ENCODE measurements at places on chromosomes 3 and 15.

DNA sequence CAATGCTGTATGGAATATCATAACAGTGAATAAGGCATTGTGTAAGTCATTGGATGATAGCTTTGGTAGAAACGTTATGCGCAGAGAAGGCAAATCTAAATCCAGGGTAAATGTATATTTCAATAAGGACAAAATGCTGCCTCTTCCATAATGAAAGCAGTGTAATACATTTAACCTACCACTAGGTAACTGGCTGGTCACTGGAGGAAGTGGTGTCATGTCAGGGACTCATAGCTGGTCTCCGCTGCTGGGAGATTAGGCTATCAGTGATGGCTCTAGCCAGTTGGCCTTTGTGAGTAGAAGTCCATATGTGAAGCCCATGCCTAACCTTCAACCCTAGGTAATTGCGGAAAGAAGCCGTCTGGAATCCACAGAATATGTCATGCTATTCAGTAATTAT is 140.9 kb downstream of the NLGN1 start:
- no peak for DNase-seq

DNA sequence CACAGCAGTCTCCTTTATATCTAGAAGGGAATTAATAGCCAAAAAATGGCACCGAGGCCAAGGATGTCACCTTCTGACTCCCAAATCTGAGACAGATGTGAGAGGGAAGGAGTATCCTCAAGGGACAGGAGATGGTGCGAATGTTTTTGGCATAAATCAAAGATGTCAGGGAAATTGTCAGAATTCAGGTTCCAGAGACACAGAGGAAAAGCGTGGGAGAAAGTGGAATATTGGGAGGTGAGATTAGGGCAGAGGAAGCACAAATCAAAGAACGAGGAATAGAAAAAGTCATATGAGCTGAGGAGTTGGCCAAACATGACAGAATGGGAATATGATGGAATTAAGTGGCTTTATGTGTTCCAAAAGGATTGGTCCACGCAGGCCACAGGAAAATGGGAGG is 6.0 kb downstream of the CCR5AS start:
- no peak for DNase-seq

GRCh38 chr15:31045606-31046005 is 54.2 kb upstream of the MTMR10 start:
- DNase-seq = no peak

DNA sequence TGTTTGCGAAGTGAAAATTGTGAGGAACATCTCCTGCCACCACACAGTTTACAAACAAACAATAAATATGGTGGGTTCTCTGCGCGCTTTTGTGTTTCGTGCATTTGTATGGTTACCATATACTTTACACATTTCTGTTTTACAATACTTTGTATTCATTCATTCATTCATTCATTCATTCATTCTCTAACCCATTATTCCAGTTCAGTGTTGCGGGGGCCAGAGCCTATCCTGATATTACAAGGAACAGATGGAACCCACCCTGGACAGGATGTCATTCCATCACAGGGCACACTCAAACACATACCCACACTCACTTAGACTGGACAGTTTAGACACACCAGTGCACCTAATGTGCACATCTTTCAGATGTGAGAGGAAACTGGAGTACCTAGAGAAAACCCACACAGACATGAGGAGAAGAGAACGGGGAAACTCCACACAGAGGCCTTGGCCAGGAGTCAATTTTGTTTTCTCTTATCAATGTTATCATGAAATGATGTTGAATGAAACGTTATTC is 160.5 kb downstream of the FNDC3B start:
- DNase-seq = no peak

- DNase-seq = no peak
These were observed 111.5 kb downstream of the ZNF609 start for GRCh38 chr15:64571857-64572291.

DNA sequence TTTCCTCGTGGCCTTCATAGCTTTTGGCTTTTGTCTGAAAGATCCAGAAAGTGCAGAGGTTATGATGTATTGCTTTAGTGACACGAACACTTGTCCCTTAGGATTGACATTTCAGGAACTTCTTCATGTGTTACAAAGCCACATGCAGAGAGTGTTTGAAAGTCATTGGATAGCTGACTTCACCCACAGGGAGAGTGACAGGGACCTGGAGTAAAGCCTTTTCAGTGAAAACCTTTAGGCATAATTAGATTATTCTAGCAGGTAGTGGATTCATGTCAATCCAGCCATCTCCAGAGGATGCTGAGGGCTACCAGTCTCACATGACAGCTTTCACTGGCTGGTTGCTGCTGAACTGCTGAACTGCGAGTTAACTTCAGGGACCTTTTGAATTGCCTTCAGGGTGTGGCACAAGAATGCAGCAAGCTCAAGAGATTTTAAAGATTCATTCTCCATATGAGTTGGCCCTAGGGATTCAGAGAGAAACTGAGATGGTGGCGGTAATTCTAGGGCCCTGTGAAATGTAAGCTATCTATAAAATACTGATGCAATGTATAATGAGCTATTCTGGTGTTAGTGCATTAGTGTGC is 267.0 kb upstream of the GOLIM4 start:
- no peak for DNase-seq

DNA sequence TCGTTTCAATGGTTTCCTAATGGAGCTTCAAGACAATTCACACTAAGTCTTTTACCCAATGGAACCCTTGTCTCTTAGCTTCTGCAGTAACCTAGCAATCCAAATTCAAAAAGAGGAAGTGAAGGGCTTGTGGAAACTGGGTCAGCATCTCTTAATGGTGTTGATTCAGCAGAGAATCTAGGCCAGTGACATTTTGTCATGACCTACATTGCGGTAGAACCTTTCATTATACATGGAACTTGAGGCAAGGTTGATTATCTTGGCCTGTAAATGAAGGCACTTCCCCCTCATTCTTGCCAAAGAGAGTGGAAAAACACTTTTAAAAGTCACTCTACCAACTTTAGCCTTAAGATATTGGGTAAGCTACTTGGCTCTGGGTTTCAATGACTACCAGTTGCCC is 42.8 kb downstream of the C2CD4B start:
- DNase-seq = no peak

DNA sequence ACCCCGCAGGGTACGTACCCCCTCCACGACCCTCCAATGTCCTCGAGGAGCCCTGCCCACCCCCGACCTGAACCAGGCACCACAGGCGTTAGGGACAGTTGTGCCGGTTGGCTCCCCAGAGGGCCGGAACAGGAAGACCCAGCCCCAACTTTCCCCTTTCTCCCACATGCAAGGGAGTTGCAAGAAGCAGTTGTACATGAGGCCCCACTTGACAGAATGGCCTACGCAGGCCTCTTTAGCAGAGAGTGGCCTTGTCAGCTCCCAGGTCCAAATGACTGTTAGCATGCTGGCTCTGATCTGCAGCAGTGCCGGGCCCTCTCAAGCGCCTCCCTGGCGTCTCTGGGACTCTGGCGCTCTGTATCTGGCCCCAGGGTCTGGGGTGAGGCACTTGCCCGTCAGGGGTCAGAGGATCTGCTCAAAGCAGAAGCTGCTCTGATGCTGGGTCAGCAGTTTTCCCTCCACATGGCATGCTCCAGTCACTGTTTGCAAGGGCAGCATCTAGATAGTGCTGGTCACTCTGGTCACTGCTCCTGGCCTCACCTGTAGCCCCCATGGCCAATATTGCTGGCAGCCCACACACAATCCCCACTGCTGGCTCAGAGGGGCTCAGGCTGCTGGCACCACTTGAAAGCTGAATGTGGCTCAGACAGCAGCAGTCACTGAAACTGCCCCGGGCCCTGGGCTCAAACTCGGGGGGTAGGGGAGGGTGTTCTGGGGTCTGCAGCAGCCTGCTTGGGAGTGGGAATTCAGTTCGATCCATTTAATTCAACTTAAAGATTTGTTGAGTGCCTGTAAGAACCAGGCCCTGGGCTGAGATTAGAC is 254.5 kb downstream of the FAM43A start:
- DNase-seq = no peak

GRCh38 chr3:30289324-30289723 is 317.1 kb upstream of the TGFBR2 start:
- no peak for DNase-seq

DNA sequence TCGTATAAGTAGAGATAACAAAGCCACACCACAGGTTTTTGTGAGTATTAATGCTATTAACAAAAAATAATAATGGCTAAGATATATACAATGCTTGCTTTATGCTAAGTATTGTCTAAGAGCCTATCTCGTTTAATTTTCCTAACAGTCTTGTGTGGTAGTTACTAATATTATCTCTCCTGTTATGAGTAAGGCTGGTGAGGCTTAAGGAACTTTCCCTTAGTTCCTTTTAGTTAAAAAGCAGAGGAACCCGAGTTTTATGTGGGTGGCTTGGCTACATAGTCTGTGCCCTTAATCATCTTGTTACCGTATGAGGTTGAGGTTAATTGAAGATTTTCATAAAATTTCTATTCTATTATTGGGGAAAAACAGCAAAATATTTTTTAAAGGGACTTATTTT is 218.4 kb downstream of the SOX2 start:
- no peak for DNase-seq

DNA sequence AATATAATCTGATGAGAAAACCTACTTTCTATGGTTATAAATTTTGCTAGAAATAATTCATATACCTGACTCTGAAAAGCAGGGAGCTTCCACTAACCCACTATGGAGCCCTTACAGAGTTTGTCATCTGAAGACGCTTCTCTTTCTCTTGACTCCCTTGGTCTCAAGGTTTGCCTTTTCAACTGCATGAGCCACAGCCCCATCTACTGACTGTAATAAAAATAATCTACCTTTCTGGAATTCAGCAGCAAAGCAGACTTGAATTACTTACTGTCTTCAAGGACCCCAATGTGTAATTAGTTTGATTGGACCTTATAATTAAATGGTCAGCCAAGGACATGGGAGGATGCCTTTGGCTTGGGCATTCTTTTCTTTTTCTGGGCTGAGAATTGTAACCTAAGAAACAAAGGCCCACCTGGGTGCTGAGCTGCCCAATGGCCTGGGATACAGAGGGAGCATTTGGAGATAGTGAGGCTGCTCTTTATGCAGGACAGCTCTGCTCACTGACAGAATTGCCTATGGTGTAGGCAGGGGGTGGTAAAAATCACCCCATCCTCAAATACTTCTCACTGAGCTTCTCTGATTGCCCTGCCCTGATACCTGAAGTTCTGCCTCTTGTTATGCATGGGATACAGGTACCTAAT is 178.6 kb upstream of the TRIM42 start:
- peak; percentile 20 for DNase-seq

- no peak for DNase-seq
These were observed 26.7 kb upstream of the TMC3 start for GRCh38 chr15:81400640-81401236.

- DNase-seq = peak; percentile 79
These were observed at the start of gene RNF111 for GRCh38 chr15:58987491-58988005. Gene RNF111 (plus strand): TSS chr15:58987663. CDS start chr15:59030823, 43,160 bp downstream.

GRCh38 chr3:30426293-30426993 is 180.0 kb upstream of the TGFBR2 start:
- no peak for DNase-seq

DNA sequence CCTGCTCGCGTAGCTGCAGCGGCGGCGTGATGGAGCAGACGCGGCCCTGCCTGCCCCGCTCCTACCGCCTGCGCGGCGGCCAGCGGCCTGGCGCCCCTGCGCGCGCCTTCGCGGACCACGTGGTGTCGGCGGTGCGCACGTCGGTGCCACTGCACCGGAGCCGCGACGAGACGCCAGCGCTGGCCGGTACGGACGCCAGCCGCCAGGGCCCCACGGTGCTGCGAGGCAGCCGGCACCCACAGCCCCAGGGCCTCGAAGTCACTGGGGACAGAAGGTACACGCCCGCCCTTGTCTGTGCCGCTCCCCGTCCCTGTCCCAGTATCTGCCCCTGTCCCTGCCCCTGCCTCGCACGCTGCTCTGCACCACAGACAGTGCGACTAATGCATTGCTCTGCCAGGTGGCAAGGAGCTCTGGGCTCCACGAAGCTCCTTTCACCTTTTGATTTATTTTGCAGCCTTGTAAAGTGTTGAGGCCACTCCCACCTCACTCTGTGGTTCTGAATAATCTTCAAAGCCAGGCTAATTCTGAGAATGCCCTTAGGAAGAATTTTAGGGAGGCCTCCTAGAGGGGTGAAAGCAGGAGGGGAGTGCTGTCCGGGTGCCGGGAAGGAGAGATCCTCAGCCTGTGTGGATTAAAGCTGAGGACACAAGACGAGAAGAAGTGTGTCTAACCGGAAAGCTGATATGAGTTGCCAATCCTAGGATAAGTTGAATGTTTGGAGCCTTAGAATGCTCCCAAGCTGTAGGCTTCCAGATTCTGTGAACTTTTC is 100.0 kb downstream of the THSD4 start:
- DNase-seq = no peak

DNA sequence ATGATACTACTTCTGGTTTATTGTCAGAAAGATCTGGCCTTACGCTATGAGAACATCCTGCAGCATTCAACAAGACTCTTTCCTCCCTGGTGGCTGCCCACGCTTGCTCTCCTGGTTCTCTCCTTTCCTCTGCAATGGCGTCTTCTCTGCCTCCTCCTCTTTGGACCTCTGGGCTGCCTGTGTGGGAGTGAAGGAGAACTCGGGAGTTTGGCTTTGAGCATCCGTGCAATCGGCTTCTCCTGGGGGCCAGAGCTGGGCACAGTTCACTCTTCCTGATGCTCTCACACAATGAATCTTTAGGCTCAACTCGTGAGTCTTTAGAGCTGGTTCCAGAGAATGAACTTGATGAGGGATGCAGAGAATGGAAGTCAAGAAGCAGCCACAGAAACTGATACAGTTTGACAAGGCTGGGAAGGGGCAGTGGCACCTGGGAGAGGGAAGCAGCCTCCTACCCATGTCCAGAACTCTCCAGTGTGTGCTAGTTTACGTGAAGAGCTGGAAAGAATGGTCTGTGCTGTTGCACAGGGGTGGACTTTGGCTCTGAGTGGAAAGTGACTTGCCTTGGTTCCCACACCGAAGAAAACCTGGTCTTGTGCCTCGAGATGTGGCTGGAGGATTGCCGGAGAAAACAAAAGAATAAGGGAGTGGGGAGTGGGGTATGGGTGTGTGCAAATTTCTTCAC is 37.9 kb downstream of the RPLP1 start:
- no peak for DNase-seq

GRCh38 chr3:17044855-17045254 is 160.1 kb downstream of the PLCL2 start:
- no peak for DNase-seq

DNA sequence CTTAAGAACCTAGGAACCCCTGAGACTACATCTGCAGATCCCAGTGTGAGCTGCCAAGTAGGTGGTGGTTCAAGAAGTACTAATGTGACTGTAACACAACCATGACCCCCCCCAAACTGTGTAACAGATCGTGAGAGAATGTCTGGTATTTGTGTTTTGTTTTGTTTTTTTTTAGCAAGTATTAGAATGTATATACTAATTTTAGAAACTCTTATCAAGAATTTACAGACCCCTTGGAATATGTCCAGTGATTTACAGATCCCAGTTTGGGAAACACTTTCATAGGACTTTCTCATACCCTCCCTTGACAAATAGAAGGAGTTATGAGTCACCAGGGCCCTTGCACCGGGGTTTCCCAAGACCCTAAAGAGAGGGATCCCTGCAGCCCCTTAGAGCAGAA is 79.8 kb downstream of the SEMA5B start:
- DNase-seq = no peak

- no peak for DNase-seq
These were observed 10.0 kb upstream of the USP3 start for GRCh38 chr15:63494408-63494807.

- no peak for DNase-seq
These were observed 41.8 kb upstream of the CCNL1 start for GRCh38 chr3:157201648-157202278.

Data from NCI-H1930 (cell line).